ENCODE measurements at places on chromosomes 2 and 18.

DNA sequence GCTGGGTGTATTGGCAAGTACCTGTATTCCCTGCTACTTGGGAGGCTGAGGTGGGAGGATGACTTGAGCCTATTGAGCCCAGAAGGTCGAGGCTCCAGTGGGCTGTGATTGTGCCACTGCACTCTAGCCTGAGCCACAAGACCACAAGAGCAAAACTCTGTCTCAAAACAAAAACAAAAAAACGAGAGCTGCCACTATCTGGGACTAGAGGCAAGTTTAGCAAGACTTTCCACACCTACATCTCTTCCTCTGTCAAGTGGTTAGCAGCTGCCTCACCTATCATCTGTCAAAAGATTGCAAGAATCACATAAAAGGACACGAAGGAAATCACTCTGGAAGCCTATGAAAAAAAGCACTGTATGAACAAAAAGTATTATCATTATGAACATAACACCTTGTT, 55.2 kb upstream of the RIOK3 start:
- DNase-seq = no peak

DNA sequence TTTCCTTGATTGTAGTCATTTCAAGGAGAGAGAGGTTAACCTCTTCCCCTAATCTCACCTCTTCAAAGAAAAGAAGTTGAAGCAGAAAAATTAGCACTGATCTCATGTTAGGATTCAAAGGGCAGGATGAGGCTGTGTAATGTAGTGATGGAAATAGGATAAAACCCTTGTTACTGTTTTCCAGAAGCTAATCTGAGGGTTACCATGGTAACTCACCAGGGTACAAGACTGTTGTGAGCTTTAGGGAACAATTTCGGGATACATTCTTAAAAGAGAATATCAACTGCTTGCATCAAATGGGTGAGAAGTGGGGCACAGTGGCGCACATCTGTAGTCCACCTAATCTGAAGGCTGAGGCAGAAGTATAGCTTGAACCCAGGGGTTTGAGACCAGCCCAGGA, 64.9 kb upstream of the SLC39A10 start:
- DNase-seq = no peak

DNA sequence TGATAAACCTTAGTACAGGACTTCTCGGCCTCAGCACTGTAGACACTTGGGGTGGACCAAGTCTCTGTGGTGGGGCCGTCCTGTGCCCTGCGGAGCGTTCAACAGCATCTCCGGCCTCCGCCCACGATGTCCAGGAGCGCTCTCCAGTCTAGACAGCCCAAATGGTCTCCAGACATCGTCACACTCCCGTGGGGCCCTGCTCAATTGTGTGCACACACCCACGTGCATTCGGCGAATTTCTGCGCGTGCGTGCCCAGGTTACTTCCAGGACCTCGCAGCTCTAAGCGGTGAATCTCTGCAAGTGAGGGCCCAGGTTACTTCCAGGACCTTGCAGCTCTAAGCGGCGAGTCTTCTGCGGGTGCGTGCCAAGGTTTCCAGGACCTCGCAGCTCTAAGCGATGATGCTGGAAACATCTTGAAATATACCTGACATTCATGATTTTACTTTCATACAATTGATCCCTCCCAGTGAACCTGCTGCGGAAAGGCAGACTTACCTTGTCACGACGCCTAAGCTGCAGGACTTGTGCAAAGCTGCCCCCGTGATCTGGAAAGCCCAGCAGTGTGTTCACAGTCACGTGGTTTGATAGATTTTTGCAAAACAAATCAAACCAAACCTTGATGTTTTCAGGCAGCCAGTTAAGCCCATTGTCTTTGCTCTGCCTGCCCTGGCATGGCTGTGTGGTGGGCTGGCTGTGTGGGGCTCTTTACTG, 16.1 kb upstream of the OTOS start:
- DNase-seq = no peak

GRCh38 chr2:231379266-231380215, 16.0 kb upstream of the B3GNT7 start:
- DNase-seq = no peak

DNA sequence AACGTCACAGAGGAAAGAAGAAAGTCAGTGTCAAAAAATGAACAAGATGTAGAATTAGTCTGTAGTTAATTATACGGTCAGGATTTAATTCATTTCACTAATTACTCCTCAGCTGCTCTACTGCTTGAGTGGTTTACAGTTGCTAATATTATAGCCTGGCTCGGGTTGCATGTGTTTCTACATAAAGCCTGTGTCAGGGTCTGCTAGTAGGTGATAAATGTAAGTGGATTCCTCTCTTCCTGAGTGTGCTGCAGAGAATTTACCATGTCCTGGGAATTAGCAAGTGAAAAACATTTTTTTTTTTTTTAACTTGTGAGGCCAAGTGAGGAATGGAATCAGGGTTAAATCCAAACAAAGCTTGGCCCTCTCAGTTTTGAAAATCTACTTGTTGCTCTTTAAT, 622.6 kb downstream of the EPHA4 start:
- DNase-seq = no peak

GRCh38 chr2:104434966-104435365, 418.9 kb upstream of the POU3F3 start:
- no peak for DNase-seq

GRCh38 chr2:231315896-231316295, 79.6 kb upstream of the B3GNT7 start:
- no peak for DNase-seq

- no peak for DNase-seq
Observed at GRCh38 chr18:74132201-74132600, 15.4 kb downstream of the FBXO15 start.

GRCh38 chr18:42654556-42654955, 460.9 kb downstream of the RIT2 start:
- DNase-seq = no peak

GRCh38 chr2:65300134-65300760, 72.6 kb downstream of the ACTR2 start:
- DNase-seq = no peak

- DNase-seq = no peak
Observed at GRCh38 chr18:62564044-62564443, 41.2 kb downstream of the ZCCHC2 start.

GRCh38 chr2:70603066-70603465, 49.4 kb upstream of the TGFA start:
- DNase-seq = no peak

GRCh38 chr2:16495509-16496208, 170.0 kb downstream of the CYRIA start:
- no peak for DNase-seq

- DNase-seq = no peak
Observed at GRCh38 chr2:27308359-27308881, at the start of gene UCN. Gene UCN, minus strand, starts transcription at chr2:27308445. Its CDS starts 550 bp downstream, at chr2:27307895.

DNA sequence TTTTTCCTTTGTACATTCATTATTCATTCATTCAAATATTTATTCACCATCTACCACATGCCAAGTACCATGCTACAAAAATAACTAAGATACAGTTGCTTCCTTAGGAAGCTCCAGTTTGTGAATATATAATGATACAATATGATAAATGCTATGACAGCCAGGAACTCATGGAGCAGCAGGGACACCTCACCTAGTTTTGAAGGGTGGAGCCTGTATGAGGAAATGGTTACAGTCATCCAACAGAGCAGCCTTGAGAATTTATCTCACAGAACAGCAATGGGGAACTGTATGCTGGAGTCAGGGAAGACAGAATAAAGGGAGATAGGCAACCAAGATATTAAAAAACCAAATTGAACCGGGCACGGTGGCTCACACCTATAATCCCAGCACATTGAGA, 124.0 kb downstream of the OSBPL1A start:
- DNase-seq = no peak

- no peak for DNase-seq
Observed at GRCh38 chr2:186099826-186100225, 361.2 kb downstream of the FSIP2 start.

- DNase-seq = no peak
Observed at GRCh38 chr2:222760301-222760897, 88.9 kb downstream of the MOGAT1 start.

GRCh38 chr2:119177171-119177837, 18.8 kb upstream of the C1QL2 start:
- DNase-seq = no peak

DNA sequence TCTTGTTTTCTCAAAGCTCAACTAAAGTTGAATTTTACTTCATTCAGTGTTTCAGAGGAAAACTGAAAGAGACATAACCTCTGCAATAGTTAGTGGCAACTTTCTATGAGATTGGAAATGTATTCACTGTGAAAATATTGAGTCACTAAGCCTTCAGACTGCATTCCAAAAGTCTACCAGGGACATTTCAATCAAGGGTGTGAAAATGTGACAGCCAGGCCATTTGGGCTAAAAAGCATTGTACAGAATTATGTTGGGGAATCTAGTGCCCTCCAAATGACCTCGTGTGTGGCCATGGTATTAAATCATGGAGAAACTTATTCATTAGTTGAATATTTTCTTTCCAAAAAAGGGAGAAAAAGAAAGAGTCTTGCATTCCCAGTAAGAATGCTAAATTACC, 251.9 kb downstream of the GRB14 start:
- DNase-seq = no peak

DNA sequence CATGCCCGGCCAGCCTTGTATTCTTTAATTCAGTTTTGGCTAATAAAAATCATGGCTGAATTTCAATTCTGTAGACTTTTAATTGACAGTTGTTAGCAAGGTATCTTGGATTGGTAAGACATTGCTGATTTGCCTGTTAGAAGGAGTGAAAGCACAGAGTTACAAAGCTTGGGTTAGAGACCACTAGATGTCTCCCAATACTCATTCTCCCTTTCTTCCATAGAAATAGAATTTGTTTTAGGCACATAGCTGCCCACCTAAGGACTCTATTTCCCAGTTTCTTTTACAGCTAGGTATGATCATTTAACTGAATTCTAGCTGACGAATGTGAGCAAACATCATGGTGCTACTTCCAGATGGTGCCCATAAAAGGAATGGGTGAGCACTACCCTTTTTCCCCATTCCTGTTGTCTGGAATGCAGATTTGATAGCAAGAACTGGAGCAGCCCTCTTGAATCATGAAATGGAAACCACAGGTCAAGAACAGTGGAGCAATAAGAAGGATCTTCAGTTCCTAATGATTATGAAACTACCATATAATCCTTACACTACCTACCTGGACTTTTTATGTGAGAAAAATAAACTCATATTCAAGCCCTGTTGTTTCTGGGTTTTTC, 17.5 kb downstream of the PECR start:
- no peak for DNase-seq

GRCh38 chr18:52888014-52888413, 548.0 kb downstream of the DCC start:
- no peak for DNase-seq

DNA sequence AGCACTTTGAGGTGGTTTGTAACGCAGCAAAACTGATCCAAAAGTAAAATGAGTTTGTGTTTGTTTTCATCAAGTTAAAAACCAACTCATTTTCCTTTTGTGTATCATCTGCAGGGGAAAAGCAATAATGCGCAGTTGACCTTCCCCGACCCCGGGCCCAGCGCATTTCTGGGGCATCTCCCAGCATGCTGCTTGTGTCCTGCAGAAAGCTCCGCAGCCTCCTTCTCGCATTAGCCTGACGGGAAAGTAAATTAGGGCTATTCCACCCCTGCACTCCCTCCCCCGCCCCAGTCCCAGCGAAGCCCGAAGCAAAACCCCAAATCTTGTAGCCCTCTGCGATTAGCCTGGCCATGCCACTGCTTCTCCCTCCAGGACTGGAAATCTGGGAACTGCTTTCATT, 82.0 kb upstream of the PPM1B start:
- no peak for DNase-seq

- no peak for DNase-seq
Observed at GRCh38 chr2:48694149-48694548, 61.4 kb downstream of the LHCGR start.

GRCh38 chr18:49728542-49728941, 84.8 kb downstream of the ACAA2 start:
- DNase-seq = no peak

DNA sequence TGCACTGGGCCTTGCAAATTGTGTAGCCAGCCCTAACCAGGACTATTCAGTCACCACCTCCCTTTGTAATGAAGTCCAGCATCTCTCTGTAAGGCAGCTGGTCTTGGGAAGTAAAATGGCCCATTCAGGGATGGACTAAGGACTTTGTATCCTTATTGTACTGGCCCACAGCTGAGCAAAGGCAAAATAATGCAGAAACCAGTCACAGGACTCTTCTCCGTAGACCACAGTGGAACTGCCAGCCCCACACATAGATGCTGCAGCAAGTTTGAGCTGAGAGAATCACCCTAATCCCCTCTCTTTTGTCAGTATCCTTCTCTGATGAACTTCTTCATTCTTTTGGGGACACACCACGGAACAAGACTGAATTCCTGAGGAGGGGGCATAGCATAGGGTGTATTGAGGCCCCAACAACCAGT, 73.6 kb upstream of the RTN4 start:
- DNase-seq = no peak

- no peak for DNase-seq
Observed at GRCh38 chr2:193935114-193935513, 1721.9 kb upstream of the SLC39A10 start.

- no peak for DNase-seq
Observed at GRCh38 chr2:190121971-190122370, 59.4 kb upstream of the MSTN start.

- DNase-seq = no peak
Observed at GRCh38 chr2:5672749-5673144, 19.4 kb upstream of the SOX11 start.

GRCh38 chr2:72917138-72917876, at the start of gene EMX1:
Gene EMX1, plus strand, starts transcription at chr2:72917519. Its CDS starts 334 bp downstream, at chr2:72917853.
- no peak for DNase-seq

GRCh38 chr2:29847886-29848285, 73.5 kb downstream of the ALK start:
- DNase-seq = no peak
